ENCODE measurements at places on chromosomes 3 and 15.

DNA sequence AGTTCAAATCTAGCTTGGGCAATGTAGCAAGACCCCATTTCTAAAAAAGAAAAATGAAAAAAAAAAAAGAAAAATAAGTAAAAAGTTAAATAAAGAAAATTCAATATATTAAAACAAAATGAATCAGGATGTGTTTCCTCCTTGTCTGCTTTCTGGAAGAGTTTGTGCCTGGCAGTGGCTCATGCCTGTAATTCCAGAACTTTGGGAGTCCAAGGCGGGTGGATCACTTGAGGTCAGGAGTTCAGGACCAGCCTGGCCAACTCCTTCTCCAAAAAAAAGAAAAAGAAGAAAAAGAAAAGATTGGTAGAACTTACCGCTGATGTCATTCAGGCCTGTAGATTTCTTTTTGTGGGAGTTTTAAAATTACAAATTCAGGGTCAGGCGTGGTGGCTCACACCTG lies 36.8 kb downstream of the DAG1 start:
- no peak for DNase-seq

- no peak for DNase-seq
These were observed 87.5 kb downstream of the SCN11A start for GRCh38 chr3:38964204-38964603.

DNA sequence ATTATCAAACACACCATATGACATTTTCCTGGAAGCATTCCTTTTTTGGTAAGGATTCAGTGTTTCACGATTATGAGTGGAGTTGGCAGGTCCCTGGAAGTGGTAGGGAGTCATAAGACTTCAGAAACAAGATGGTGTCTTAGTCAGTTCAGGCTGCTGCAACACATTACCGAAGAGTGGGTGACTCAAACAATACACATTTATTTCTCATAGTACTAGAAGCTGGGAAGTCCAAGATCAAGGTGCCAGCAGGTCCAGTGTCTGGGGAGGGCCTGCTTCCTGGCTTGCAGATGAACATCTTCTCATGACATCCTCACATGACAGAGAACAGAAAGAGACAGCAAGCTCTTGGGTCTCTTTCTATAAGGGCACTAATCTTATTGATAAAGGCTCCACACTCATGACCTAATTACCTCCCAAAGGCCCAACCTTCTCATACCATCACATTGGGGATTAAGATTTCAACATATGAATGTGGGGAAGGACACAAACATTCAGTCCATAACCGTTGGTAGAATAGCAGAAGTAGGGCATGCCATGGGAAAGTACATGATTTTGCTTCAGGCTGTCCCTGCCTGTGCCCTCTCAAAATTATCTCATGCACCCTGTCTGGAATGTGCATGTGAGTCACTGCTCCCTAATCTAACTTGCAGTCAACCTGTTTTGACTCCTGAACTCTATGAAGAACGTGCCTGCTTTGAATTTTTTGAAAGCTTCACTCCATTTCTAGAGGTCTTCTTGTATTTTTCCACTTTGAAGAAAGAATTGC lies 72.5 kb downstream of the GTPBP8 start:
- DNase-seq = no peak

DNA sequence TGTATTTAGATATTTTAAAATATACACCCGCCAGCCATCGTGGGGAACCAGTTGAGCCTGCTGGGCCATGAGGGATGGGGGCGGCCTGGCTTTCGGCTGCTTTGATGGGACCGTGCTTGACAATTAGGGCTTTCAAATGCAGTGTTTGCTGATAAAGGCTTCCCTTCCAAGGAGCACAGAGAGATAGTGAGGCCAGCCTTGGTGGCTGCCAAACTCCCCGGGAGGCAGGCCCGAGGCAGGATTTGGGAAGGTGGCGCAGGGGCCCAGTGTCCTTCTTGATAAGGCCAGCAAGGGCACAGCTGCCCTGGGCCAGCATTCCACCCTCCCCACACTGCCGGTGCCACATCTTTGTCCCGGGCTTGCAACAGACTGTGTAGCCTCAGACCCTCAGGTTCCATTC lies 75.6 kb downstream of the LINGO1 start:
- no peak for DNase-seq

DNA sequence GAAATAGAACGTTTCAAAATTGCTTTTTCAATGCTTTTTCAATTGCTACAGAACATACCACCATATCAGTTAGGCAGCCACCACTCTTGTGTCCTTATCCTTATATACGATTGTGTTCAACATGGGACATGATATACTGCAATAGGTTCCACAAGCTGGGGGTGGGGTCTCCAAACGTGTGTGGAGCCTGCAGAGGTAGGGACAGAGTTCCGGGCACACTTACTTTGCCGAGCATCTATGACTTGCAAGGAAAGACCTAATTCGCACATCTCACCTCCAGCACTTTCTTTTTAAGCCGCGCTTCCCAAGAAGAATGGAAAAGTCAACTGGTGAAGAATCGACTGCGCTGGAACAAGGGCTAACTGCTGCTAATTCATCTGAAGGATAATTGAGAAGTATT lies 39.6 kb upstream of the SFMBT1 start:
- DNase-seq = no peak

DNA sequence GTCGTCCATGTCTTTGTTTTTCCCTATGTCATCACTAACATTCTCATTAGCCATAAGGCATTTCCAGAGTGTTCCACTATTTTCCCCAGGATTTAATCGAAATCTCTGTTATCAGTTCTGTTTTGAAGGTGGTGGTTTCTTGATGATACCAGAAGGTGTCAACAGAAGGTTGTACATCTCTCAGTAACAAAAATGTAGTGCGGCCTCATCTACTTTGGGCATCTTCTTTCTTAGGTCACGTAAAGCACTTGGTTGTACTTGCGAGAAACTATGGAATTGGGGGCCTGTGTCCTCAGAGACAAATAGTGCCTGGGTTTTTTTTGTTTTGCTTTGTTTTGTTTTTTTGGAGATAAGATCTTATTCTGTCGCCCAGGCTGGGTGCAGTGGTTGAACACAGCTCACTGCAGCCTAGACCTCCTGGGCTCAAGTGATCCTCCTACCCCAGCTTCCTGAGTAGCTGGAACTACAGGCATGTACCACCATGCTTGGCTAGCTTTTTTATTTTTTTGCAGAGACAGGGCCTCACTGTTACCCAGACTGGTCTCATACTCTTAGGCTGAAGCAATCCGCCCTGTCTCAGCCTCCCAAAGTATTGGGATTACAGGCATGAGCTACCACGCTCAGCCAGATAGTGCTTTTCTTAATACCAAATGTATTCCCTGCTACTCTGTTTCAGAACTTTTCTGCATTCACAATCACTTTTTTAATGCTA lies 61.2 kb upstream of the FURIN start:
- no peak for DNase-seq

- no peak for DNase-seq
These were observed 116.2 kb upstream of the ABHD17C start for GRCh38 chr15:80578871-80579270.

DNA sequence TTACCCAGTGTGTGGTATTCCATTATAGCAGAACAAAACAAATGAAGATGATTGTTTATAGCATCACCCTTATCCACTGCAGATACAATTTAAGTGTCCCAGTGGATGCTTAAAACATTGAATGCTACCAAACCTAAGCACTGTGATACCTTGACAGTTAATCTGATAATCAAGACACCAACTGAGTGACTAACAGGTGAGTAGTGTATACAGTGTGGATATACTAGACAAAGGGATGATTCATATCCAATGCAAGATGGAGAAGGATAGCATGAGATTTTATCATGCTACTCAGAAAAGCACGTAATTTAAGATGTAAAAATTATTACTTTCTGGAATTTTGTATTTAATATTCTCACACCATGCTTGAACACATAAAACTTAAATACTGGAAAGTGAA lies 1449.0 kb downstream of the OTOL1 start:
- no peak for DNase-seq

- DNase-seq = no peak
These were observed 297.5 kb upstream of the STT3B start for GRCh38 chr3:31235062-31235700.

GRCh38 chr15:49096090-49096750 lies 50.0 kb upstream of the SECISBP2L start:
- no peak for DNase-seq

GRCh38 chr15:91061230-91061629 lies 38.8 kb upstream of the SV2B start:
- DNase-seq = no peak

DNA sequence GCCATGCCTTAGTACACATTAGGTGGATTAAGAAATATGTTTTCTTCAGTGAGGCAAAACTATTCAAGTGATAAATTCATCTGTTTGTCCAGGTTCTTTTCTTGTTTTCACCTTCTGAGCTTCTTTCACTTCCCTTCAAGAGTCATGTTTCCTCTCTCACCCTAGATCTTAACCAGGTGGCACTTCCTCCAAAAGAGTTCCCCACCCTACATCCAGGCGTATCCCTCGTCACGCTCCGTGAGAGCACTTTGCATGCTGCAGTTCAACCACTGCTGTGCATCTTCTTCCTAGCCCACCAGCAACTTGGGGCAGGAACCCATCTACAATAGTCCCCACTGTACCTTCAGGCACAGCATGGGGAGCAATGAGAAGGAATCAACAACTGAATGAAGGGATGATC lies 28.9 kb downstream of the OSBPL10 start:
- DNase-seq = no peak

GRCh38 chr15:56460947-56461346 lies 4.0 kb downstream of the MNS1 start:
- DNase-seq = no peak

DNA sequence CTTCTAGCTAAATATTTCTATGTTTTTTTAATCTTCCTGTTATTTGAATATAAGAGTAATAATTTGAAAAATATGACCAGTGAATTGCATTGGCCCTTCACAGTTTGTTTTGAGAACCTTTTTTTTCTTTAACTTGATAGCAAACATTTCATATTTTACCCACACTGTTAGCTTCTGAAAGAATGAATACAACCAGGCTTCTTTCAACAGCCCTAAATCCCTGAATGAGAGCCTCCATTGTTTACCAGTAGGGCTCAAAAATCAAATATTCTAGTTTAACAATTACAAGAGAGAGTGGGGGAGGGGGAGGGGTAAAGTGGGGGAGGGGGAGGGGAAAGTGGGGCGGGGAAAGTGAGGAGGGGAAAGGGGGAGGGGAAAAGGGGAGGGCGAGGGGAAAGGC lies 14.5 kb upstream of the TOP2B start:
- no peak for DNase-seq

DNA sequence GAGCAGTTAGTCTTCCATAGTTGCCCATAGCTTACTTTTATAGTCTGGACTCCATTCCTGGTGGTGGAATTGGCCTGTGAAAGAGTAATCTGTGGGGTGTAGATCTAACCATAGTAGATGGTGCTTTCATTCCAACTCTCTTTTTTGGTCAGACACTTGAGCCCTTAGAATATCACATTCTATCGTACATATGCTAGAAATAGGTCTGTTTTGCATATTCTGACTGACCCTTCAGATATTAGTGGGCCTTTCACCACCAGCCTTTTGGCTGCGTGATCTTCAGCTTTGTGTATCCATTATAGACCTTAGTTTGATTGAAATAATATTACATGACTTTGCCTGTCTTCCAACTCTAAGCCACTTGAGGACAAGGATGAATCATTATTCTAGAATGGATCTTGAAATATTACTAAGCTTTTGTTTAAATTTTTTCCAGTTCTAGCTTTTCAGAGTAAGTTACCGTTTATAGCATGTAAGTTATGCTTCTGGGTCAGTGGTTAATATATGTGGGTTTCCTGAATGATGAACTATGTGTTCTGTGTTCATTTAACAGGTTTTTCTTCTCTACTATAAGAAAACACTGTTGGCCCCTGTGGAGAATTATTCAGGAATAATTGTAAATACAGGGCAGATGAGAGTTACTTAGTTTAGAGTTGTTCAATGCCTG lies 8.7 kb downstream of the RAB7A start:
- no peak for DNase-seq

DNA sequence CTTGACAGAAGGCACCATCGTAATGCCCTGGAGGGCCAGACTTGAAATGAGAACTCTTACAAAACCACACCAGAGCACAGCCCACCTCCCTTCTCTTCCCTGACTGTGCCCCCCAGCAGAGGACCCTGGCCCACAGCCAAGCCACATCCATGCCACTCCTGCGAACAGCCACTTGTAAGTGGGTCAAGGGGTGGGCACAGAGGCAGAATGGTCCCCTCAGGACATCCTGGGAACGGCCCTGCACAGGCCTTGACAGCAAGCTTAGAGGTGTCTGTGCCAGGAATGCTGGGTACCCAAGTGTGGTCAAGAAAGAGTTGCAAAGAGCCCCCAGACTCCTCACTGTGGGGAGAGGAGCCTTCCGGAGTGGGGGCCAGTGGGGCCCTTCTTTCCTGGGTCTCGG lies 33.3 kb downstream of the HCN4 start:
- DNase-seq = no peak

GRCh38 chr3:20230954-20231353 lies 44.9 kb upstream of the SGO1 start:
- DNase-seq = no peak

DNA sequence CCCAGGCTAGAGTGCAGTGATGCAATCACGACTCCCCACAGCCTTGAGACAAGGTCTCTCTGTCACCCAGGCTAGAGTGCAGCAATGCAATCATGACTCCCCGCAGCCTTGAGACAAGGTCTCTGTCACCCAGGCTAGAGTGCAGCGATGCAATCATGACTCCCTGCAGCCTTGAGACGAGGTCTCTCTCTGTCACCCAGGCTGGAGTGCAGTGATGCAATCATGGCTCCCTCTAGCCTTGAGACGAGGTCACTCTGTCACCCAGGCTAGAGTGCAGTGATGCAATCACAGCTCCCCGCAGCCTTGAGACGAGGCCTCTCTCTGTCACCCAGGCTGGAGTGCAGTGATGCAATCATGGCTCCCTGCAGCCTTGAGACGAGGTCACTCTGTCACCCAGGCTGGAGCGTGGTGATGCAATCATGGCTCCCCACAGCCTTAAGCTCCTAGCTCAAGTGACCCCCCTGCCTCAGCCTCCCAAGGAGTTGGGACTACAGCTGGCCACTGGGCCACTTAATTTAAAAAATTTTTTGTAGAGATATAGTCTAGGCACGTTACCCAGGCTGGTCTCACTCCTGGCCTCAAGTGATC lies 26.1 kb downstream of the TFRC start:
- DNase-seq = no peak

DNA sequence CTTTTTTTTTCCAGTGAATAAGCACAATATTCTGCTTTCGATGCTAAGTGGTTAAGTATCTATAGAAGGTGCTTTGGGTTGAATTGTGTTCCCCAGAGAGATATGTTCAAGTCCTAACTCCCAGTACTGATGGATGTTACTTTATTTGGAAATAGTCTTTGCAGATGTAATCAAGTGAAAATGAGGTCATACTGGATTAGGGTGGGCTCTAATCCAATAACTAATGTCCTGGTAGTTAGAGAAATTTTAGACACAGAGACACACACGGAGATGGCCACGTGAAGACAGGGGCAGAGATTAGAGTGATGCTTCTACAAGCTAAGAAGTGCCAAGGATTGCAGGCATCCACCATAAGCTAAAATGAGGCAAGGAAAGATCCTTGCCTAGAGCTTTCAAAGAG lies 662.3 kb downstream of the NAALADL2 start:
- DNase-seq = no peak

DNA sequence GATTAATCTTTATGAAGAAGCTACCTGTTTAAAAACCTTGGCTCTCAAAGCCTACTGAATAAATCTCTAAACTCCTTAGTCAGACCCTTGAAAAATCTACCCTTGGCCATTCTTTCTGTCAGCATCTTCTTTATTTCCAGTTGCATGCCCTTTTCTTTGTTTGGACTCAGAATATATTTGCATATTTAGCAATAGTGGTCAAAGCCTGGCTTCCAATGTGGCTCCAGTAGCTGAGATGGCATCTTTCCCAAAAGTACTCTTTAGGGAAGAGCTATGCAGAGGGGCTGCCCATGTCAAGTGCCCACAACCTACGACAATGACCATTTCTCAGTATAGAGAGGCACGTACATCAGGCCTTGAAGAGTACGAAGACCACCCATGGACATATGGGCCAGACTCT lies 47.2 kb downstream of the TLNRD1 start:
- DNase-seq = no peak
